Omental fat pad (tissue), 4 donors: ENCODE measurements at places on chromosomes 5 and 9. TPM values are rescaled to one million over a fixed set of nuclear protein-coding genes. Genes with fewer than 3 reads are reported as not detected.

Gene OTP
- not detected for total RNA-seq

Gene LHX3
- not detected for total RNA-seq

Gene MOB3B
- 7.9 TPM for total RNA-seq

GRCh38 chr9:93052791-93053540, 5.5 kb upstream of the SUSD3 start:
- no peak for DNase-seq

- no peak for DNase-seq
Measured at GRCh38 chr5:72477176-72477575, 30.0 kb downstream of the ZNF366 start.

DNA sequence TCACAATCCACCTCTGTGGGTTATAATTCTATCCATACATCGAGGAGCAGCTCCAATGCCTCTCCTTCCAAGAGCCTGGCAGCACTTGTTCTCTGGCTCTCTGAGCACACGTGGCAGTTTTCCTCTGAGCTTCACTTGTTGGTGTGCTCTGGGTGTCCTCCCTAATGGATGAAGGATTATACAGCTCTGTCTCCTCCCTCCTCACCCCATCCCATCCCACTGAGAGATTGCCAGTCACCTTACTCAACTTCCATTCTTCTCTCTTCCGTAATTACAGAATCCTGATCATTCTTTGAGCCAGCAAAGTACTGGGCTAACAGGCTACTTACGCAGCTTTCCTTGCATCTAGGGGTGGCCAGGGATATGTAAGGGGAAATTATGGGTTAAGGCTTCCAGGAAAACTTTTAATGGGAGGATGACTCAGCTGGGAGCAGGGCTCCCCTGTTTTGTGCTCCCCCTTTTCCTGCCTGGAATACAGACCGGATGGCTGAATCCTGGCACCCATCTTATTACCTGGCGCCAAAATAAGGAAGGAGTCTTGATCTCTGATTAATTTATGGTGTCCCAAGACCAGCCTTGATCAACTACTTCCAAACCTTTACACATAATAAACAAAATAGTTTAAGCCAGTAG, 6.3 kb upstream of the CCDC69 start:
- DNase-seq: no peak

GRCh38 chr5:92401492-92401891, 1018.4 kb upstream of the ARRDC3 start:
- DNase-seq: no peak

DNA sequence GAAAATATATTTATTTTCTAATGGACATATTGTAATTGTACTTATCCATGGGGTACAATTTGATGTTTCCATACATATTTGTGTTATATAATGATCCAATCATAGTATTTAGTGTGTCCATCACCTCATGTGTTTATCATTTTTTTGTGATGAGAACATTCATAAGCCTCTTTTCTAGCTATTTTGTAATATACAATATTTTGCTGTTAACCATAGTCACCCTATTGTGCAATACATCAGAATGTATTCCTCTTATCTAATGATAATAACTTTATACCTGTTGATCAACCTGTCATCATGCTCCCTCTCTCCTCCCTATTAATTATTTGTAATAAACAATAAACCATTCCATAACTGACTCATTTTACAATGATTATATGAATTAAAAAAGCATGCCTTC, 93.2 kb downstream of the ISL1 start:
- no peak for DNase-seq

DNA sequence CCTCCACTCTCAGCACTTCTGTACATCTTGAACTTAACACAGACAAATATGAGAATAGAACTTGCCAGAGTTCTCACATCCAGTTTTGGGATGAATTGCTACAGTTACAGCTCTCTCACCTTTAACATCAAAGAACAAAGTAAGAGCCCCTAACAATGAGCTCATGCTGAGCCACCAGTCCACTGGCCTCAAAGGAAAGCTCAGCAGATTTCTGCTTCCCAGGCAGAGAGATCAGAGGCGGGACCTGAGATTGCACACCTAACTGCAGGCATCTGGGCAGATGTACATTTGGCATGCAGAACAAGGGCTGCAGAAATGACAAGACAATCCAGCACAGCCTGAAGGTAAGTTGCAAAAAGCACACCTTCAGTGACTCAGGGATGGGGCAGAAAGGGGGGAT, 300.9 kb downstream of the MRPS30 start:
- no peak for DNase-seq

GRCh38 chr9:7988644-7989280, 189.2 kb upstream of the DMAC1 start:
- no peak for DNase-seq

GRCh38 chr9:124260769-124261603, 3.2 kb downstream of the NEK6 start:
- no peak for DNase-seq
